Cardiac septum (tissue), 1 donor: ENCODE measurements at places on chromosomes 2 and 18. TPM values are rescaled to one million over a fixed set of nuclear protein-coding genes. Genes with fewer than 3 reads are reported as not detected.

DNA sequence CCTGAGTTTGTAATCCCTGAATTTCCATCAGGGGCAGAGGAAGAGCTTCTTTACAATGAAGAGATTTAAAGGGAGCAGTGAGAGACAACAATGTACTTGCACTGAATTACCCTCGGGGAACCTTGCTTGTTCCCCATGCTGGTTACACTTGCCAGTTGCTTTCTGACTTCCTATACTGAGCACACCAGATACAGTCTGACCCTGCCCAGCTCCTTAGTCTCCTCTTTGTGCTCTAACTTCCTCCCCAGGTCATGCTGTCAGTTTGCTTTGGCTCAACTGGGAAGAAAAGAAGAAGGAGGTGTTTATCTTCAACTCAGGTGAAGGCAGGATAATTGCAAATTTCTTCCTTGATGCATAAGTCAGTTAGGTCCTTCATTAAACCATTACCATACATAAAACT, 658.4 kb downstream of the NYAP2 start:
- no peak for DNase-seq

CFC1 gene
- not detected for total RNA-seq

VWC2L gene
- 0.08 TPM for total RNA-seq

- no peak for DNase-seq
Observed at GRCh38 chr18:75215663-75216062, 5.1 kb downstream of the TSHZ1 start.

GRCh38 chr2:222899413-222900181, 38.8 kb downstream of the ACSL3 start:
- no peak for DNase-seq

VWA3B gene
- total RNA-seq = 0.51 TPM

- no peak for DNase-seq
Observed at GRCh38 chr18:37317486-37317885, 248.1 kb downstream of the CELF4 start.

TWIST2 gene
- total RNA-seq = 0.83 TPM

DNA sequence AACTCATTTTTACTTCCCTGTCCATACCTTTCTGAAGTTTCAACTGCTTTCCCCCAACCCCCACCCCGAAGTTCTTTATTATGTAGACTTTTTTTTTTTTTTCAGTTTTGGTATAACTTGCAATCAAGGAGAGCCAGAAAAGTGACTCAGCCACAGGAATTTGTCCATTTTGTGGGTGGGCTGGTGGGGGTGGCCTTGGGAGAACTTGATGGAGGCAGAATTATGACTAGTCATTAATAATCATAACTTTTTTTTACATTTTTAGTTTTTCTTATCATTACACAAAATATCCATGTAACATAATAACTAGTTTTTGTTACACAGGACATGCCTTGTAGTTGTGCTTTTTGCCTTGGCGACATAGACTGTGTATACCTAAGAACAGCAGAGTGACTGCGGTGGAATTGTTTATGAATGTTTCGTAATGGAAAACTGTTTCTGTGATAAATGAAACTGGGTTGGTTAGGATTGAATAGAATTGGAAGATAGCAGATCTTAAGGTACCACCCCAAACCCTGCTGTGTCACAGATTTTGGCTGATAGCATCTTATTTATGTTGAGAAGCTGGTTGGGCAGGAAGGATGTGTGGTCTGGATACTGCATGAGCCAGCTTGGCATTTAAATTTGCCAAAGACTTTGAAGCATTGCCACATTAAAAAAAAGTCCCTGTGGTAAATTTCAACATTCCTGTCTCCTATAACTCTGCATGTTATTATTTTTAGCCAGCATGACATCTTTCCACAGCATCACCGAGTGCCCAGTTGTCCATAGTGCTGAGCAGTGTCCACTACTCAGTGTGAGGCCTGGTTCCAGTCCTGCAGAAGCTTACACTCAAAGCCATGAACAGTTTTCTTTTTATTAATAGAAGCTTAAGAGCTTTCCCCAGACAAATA, 30.7 kb downstream of the LYPD6B start:
- no peak for DNase-seq

DNA sequence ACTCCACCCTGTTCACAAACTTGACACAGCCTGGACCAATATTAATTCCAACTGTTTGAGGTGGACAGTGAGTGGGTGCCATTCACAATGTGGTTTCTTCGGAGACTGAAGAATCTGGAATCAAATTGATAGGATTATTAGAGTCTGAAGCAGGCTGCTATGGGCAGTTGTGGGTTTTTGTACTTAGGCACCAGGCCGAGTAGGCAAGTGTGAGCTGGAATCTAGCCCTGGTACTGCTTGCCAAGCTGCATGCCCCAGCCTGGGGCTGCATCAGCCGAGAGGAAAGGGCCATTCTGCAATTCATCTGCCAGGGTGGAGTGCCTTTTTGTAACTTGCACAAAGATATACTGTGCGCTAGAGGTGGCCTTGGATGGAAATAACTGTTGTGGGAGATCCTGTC, 654.7 kb upstream of the FANCL start:
- DNase-seq = no peak

DNA sequence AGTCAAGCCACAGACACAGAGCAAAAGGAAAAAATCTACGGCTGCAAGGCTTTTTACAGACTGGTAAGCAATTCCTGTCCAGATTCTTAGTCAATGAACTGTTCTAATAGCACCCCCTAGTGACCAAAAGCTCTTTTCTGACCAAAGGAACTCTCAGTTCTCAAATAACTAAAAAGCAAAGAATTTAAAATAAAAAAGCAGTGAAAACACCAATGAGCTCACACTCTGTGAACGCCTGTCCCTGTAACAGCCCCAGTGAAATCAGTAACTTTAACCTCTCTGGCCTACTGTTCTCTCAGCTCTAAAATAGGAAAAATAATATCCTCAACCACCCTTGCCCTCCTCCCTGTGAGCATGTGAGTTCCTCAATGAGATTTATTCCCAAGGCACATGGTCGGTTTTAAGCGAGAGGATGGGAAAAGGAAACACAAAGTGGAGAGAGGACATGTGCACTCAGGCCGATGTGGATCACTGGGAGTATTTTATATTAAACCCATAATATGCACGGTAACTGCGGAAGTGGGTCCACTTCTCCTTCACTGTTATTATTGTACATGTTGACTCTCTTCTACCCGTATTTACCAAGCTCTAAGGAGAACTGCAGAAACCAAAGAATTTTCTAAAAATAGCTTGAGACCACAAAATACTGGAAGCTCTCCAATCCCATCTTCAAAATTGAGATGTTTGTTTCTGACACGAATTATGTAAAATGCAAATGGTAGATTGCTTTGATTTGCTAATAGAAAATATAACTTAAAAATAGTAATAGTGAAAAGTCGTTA, 128.5 kb downstream of the STK39 start:
- no peak for DNase-seq

GRCh38 chr2:190947711-190948251, 66.2 kb downstream of the STAT1 start:
- no peak for DNase-seq
